ENCODE measurements at places on chromosomes 6 and 20.

- peak; percentile 64 for DNase-seq
Observed at GRCh38 chr6:149840345-149841075, 23.6 kb downstream of the LRP11 start.

GRCh38 chr6:168007592-168008338 lies 10.3 kb downstream of the KIF25 start:
- peak; percentile 99 for DNase-seq

DNA sequence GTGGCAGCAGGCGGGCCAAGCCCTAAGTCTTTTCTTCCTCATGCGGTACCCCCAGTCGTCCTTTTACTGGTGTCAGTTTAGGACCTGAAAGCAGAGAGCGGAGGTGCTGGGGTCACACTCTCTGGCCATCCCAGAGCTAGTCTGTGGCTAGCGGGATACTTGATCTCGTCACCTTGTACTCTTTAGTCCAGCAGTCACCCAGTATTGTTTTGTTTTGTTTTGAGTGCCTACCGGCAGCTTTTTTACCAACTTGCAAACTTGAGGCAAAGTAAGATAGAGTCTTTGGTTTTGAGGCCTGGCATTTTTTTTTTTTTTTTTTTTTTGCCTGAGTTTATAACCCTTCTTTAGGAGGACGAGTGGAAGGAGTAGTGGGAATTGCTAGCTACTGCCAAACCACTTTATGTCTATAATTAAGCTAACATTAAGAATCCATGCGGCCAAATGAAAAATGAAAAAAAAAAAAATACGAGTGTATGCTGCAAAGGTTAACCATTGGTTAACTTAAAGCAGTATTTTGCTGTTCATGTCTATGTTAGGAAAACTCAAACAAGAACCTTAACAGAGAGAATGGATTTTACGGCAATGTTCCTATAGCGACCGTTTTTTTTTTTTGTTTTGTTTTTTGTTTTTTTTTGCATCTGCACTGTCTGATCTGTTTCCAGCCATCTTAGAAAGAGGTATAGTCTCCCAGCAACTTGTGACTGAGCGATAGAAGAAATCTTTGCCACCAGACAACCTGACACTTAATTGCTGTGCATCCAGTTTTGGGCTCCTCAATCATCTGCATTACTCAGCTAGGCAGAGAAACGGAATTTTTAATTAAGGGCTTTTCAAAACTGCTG lies 56.9 kb downstream of the FAM217A start:
- no peak for DNase-seq

GRCh38 chr20:62676976-62677375 lies 31.7 kb upstream of the NTSR1 start:
- DNase-seq = no peak

DNA sequence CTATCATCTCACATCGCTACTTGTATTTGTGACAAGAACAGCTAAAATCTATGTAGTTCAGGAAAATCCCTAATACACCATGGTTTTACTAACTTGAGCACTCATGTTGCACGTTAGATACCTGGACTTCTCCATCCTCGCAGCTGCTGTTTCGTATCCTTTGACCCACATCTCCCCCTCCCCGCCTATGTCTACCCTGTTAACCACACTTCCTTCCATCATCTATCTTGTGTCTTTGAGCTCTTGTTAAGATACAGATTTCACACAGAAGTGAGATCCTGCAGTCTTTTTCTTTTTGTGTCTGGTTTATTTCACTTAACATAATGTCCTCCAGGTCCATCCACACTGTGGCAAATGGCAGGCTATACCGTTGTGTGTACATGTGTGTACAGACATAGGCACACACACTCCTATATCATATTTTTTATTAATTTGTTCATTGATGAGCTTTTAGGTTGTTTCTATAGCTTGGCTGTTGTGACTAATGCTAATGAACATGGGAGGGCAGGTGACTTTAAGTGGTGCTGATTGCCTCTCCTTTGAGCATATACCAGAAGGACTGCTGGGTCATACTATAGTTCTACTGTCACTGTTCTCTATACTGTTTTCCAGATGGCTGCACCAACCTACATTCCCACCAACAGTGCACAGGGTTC lies 117.8 kb downstream of the WDR27 start:
- no peak for DNase-seq

DNA sequence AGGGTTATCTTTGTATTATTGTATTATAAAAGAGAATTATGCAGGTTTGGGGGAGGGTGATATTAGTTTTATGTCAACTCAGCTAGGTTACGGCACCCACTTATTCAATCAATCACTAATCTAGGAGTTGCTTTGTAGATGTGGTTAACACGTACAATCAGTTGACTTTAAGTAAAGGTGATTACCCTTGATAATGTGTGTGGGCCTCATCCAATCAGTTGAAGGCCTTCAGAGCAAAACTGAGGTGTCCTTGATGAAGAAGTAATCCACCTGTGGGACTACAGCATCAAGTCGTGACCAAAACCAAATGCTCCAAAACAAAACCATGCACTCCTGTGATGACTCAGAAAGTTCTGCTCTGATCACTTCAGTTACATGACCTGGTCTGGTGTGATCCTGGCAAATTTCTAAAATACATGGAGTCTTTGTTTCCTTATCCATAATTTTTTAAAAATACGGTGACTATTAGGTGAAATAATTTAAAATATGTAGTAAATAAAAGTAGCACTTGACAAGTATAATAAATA lies 114.1 kb downstream of the IYD start:
- DNase-seq = no peak

DNA sequence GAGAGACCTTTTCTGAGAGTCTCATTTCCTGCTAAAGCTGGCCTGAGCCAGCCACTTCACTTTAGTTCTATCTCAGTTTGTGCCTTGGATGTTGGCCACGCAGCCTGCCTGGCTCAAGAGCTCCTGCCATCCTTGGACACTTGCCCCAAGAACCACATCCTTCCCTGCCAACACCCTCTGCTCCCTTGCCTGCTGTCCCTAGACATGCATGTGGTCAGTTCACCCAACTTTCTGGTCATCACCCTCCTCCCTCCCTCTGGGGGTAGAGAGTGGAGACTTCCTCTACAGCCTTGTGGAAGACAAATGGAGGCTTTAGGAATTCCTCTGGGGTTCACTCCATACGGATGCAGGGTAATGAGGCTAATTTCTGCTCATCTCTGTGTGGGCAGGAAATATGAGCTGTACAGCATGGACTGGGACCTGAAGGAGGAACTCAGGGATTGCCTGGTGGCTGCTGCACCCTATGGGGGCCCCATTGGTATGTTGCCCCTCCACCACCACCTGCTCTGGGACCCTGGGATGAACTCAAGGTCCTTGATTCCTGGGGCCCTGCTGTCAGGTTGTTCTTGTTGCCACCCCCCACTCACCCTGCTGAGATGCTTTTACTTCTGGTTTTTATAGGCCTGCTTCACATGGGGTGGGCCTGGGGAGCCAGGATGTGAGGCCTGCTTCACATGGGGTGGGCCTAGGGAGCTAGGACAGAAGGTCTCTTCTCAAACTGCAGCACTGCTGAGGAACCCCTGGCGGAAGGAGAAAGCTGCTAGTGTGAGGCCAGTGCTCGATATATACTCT lies 13.8 kb upstream of the PTPRA start:
- DNase-seq = peak; percentile 98

DNA sequence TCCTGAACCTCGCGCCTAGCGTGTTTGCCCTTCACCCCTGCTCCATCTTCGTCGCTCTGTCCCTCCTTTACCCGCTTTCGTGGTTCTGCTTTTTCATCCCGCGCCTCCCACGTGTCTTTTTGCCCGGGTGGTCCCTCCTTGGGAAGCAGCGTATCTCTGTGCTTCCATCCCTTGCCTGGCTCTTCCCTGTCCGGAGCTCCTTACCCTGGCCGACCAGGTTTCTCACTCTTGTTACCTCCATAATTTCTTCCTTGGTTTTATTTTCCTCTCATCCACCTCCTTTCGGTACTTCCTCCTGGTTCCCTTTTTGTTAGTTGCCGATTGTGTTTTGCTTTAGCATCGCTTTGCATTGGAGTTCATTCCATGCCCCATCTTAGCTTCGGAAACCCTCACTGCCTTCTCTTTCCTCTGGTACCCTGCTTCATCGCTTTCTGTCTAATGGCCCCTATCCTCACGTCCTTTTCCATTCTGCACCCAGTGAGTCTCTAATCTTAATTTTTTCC lies 735 bp downstream of the FAM135A start:
- peak; percentile 5 for DNase-seq

- DNase-seq = no peak
Observed at GRCh38 chr6:108145639-108146038, 20.2 kb upstream of the NR2E1 start.

GRCh38 chr6:157298216-157298724 lies 25.0 kb downstream of the TMEM242 start:
- DNase-seq = no peak

DNA sequence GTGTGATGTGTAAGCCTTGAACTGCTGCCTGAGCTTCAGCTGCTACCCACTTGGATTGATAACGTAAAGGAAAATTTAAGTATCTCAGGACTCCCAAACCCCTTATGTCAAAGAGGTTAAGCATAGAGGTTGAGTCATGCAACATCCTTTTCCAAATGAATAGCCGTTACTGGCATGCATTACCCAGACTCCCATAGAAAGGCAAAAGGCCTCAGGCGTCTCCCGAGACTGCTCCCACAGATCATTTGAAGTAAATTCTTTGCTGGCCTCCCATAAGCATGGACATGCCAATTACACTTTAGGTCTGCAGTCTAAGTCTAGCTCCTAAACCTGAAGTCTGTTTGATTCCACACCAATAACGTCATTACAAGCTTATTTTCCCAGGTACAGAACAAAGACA lies 14.7 kb downstream of the IPCEF1 start:
- no peak for DNase-seq

- no peak for DNase-seq
Observed at GRCh38 chr20:36778831-36779655, 5.5 kb upstream of the DSN1 start.

GRCh38 chr20:8246153-8246552 lies 114.1 kb downstream of the PLCB1 start:
- DNase-seq = no peak

- no peak for DNase-seq
Observed at GRCh38 chr6:144344646-144345045, 59.5 kb downstream of the UTRN start.

GRCh38 chr6:44868910-44869309 lies 459.2 kb upstream of the RUNX2 start:
- no peak for DNase-seq

- peak; percentile 75 for DNase-seq
Observed at GRCh38 chr20:23048283-23049200, 930 bp downstream of the THBD start.

DNA sequence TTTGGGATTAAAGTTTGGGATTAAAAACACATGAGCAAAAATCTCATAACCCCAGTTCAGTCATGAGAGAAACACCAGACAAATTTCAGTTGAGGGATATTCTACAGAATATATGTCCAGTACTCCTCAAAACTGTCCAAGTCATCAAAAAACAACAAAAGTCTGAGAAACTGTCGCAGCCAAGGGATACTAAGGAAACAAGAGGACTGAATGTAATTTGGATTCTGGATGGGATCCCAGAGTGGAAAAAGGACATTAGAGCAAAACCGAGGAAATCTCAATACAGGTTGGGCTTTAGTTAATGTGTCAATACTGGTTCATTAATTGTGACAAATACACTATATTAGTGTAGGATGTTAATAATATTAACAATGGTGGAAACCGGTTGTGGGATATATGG lies 219.3 kb downstream of the BCKDHB start:
- DNase-seq = no peak

DNA sequence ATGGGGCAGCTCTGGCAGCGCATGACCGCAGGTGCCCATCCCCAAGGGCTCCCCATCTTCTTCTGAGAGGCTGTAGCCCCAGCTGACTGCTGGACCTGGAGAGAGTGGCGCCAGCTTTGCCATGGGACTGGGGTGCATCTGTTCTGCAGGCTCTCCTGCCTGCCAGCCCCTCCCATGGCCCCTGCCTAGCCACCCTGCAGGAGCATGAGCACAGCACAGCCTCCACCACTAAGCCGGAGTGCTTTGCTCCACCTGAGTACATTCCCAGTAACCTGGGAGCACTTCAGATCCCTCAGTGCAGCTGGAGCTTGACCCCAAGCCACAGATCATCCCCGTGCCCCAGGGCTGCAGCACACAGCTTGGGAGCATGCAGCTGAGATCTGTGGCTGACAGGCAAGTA lies 16.0 kb downstream of the DEFB125 start:
- DNase-seq = no peak

DNA sequence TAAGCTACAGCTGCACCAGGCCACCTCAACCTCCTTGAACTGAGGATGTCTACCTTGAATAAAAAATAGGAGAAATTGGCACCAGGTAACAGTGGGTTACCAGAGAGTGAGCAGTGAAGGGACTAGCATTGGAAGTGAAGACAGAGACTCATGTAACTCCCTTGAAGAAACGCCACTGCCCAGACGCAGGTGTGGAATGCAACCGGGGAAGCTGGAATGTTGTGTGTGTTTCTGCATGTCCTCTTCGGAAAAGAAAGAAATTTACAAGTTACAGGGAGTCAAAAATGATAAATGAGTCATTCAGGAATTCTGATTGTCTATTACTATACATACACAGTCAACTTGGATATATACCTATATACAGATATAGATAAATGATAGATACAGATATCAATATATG lies 514.7 kb upstream of the AGPAT4 start:
- no peak for DNase-seq

DNA sequence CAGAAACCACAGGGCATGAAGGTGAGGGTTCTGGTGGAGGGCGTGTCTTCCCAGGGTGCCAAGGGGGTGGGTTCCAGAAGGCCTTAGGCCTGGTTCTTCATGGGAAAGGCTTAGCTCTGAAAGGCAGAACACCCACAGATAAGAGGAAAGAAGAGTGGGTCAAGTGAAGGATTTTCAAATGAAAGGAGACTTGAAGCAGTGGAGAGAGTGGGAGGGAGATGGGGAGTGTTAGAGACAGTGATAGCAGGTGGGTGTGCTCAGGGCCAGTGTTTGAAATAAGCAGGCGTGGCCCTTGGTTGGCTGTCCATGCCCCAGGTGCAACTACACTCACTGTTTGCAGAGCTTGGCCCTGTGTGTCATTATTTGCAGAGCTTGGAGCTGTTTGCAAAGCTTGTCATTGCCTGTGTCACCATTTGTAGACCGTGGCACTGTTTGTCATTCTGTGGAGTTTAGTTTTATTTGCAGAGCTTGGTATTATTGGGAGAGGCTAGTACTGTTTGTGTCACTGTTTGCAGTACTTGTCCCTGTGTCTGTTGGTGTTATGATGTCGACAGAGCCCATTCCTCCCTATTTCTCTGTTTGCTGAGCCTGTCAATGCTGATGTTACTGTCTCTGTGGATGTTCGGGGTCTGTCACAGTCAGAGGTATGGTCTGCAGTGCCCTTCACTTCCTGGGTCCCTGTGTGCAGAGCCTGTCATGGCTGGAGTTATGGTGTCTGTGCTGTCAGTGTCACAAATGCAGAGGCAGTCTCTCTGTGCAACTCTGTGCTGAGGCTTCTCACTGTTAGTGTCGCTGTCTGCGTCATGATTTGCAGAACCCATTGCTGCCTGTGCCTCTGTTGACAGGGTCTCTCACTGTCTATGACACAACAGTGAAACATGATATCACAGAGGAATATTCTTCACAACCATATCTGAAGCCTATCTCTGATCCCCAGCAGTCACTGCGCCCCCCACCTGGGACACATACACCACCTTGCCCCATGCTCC lies 127.7 kb upstream of the LRFN2 start:
- no peak for DNase-seq

DNA sequence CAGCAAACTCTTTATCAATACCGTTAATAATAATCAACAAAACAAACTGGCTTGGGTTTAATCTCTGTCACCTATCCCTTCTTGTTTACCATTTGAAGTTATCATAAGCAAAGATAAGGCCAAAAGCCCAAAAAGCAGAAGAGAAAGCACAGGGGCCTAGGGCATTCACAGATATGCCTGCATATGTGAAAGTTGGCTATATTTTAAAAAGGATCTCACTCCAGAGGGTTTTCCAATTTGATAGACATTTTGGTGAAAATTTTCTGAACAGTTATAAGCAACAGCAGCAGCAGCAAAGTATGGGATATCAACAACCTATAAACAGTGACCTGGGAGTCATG lies 101.1 kb downstream of the ATXN1 start:
- DNase-seq = no peak

Measured in myocyte (in vitro differentiated cells).